ENCODE measurements at places on chromosomes 4 and X.

GRCh38 chr4:125732632-125733031, 417.9 kb downstream of the FAT4 start:
- no peak for DNase-seq

DNA sequence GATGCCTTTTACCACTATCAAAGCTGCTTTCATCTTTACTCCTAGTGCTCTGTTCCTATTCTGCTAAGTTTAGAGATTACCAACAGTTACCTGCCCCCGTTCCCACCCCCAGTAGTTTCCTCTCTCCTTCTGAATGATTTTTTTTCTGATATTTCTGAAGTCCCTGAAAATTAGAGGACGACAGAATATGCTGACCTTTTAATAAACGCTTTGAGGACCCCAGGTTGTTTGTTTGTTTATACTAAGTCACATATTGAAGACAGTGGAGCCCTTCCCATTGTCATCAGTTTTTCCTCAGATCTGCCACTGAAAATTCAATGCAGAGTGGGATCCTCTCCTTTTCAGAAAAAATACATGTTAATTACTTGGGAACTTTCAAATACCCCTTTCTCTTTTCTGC, 1039.3 kb upstream of the AGA start:
- DNase-seq, result no peak

- no peak for DNase-seq
These were observed 48.8 kb downstream of the SEPTIN11 start for GRCh38 chr4:76998251-76998901.

GRCh38 chr4:2587213-2587823, 50.9 kb downstream of the FAM193A start:
- no peak for DNase-seq
